ENCODE measurements at places on chromosomes 11 and 22. TPM values are rescaled to one million over a fixed set of nuclear protein-coding genes. Genes with fewer than 3 reads are reported as not detected.

GRCh38 chr11:93648158-93648557, 13.3 kb upstream of the CEP295 start:
- DNase-seq: no peak

DNA sequence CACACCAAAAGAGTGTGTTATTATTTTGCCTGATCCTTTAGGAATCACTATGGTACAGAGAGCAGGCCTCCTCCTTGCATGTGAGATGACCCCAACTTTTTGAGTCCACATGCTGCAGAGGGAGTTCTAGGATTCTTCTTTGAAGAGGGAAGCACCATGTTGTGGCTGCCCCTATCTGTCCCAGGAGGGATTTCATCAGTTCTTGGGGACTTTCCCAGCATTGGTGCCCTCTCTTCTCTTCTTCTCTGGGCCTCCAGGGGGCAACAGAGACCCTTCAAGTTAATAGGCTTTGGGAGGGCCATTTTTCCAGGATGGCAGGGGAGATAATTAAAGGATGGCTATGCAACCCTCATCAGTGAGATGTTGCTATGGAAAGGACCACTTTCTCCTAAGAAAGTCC, 3.6 kb downstream of the MMP1 start:
- no peak for DNase-seq

DNA sequence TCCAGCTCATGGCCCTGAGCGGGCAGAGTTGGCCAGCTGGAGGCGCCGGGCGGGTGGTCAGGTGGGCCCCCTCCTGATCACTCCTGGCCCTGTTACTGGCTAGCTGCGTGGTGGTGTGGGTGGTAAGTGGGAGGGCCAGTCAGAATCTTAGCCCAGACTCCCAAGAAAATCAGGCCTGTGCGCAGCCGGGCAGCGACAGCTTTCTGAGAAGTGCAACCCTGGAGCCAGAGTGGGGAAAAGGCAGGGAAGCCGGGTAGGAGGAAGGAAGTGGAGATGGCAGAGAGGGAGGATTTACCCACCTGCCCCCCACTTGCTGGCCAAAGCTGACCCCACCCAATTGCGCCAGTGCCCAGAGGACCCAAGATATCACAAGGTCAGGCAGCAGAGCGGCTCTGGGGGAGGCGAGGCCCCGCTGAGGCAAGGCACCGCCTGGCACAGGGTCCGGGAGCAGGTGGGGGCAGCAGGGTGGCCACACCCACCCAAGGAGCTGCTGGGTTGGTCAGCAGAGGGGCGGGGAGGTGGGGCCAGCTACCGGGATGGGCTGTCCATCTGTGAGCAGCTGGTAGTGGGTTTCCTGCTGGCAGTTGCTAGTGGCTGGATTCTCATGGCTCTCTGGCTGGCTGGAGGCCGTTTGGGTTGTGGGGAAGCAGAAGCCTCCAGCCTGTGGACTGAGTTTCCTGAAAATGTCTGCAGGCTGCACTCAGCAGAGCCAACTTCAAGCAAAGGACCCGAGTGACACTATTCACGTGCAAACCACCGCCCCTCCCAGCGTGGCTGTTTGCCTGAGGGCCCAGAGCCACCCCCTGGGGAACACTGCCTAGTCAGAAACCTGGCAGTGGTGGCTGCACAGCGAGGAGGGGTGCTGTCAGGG, 196.4 kb downstream of the IGLL1 start:
- DNase-seq: no peak

DNA sequence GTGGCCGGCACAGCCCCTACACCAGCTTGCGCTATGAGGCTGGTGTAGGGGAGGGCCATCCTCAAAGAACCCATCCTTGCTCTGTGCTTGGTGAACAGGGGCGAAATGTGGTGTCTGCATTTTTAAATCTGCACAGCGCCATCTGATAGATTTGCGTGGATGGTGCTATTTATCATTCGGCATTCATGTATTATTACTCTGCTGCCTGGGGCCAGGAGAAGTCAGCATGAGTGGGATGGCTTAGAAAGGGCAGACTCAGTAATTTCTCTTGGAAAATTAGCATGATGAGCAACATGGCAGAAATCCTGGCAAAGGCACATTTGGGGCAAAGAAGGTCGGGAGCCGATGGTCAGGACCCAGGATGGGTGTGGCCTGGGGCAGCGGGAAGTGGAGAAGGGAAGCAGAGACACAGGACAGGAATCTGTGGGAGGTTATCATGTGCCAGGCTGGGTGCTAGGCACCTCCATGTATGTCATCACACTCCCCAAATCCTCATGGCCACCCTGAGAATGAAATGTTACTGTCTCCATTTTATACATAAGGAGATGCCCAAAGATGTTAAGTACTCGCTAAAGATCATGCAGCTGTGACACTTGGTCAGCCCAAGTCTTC, 149.0 kb downstream of the CEP164 start:
- no peak for DNase-seq

DNA sequence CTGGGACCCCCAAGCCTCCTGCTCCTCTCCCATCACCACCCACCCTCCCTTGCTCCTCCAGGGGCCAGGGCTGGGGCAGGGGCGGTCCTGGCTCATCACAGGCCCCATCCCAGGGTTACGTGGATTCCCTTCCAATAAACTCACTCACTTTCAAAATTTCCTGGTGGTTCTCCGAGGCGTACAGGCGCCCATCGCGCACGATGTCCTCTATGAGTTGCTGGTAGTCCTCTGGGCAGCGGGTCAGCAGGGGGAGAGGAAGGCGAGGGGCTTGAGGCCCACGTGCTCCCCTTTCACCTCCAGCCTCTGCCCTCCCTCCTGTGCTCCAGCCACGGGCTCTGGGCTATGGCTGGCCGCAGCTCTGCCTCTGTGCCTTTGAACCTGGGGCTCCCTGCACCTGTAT, 20.5 kb upstream of the TTLL12 start:
- DNase-seq: no peak

DNA sequence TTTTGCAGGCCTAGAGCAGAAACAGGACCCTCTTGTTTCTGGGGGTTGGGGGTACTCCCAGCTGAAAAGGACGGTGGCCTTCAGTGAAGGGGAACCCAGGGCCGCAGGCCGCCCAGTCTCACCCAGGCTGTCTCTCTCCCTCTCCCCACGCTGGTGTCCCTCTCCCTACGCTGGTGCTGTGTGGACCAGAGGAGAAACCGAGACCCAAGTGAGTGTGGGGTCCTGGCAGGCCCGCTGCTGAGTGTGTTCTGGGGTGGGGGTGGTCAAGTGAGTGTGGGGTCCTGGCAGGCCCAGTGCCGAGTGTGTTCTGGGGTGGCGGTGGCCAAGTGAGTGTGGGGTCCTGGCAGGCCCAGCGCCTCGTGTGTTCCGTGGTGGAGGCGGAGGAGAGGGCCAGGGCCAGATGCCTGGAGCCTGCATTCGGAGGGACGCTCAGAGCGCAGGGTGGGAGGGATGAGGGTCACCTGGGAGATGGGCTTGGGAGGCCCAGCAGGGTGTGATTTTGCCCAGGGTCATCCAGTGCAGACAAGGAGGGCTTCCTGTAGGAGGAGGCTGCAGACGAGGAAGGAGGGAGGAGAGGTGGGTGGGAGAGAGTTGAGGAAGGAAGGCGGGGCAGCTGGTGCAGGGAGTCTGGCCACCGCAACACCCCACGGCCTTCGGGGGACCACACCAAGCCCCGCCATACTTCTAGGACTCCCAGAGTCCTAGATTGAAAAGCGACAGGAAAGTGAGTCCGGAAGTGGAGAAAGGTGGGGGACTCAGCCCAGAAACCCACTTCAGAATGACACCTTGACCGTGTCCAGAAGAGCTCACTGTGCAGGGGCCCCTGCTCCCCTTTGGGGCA, 10.3 kb downstream of the TNNT3 start:
- no peak for DNase-seq

- no peak for DNase-seq
Measured at GRCh38 chr11:60504219-60504905, 10.8 kb upstream of the MS4A13 start.

- DNase-seq: no peak
Measured at GRCh38 chr11:132456751-132457328, 1075.5 kb downstream of the OPCML start.

The ATM gene
- 113 TPM for polyA plus RNA-seq

- no peak for DNase-seq
Measured at GRCh38 chr11:112177589-112177988, 2.3 kb downstream of the BCO2 start.

DNA sequence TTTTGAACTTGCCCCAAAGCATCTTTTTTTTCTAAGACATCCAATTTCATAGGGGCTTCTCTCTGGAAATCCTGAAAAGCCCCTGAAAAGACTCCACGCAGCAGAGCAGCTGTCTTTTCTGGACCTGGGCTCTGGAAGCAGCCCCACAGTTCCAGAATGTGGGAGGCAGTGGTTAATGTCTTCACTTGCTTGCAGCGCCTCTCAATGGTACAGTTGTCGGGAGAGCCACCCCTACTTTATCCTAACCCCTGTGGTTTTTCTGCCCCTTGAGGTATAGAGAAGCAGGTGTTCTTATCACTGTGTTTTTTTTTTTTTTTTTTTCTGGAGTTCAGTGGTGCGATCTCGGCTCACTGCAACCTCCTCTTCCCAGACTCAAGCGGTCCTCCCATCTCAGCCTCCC, 83.4 kb upstream of the SORL1-AS1 start:
- DNase-seq: no peak

DNA sequence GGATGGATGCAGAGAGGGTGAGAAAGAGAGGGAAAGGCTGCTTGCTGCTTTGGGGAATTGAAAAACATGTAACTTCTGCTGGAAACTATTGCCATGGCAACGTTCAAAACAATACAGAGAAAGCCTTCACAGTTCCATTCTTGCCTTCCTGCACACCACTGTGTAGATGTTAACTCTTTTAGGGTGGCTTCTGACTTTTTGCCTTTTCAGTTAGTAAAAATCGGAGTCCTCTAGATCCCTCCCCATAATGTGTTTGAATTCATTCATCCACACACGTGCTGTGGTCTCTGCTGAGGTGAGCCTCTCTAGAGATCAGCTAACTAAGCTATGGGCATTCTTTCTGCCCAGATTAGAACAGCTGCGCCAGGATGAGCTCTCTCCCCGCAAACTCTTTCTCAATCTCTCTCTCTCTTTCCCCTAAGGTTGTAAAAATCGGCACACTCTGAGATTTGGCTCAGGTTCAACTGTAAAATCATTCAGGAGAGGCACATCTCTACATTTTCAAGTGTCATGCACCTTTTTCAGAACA, 1178.3 kb downstream of the LRRC4C start:
- no peak for DNase-seq

- no peak for DNase-seq
Measured at GRCh38 chr22:50114221-50115021, 24.6 kb downstream of the MOV10L1 start.

The ARVCF gene
- polyA plus RNA-seq: 18.3 TPM

The FREY1 gene
- polyA plus RNA-seq: 0.18 TPM
